ENCODE measurements at places on chromosomes 5 and 9. TPM values are rescaled to one million over a fixed set of nuclear protein-coding genes. Genes with fewer than 3 reads are reported as not detected.

DNA sequence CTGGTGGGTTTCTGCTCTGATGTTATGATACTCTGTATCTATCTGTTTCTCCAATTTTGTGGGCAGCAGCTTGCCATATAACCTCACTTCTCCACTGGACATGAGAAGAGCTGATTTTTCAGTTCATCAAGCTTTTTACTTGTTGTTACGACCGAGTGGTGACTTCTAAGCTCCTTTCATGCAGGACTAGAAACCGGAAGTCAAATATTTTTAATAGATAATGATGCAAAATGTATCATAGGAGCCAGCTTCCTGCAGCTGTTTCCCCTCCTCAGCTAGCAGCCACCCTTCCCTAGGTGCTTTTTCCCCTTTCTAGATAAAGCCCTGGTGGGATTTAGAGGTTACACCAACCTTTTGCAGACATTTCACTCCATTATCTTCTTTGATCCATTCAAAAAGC lies 17.0 kb upstream of the ADAM19 start:
- DNase-seq = no peak

DNA sequence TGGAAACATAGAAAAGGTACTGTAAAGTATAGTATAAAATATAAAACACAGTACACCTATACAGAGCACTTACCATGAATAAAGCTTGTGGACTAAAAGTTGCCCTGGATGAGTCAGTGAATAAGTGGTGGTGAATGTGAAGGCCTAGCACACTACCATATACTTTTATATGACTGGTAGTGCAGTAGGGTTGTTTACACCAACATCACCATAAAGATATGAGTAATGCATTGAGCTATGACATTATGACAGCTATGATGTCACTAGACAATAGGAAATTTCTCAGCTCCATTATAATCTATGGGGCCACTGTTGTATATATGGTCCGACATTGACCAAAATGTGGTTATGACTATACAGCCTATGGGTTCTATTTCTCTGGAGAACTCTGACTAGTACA lies 291.8 kb upstream of the ACTBL2 start:
- DNase-seq = no peak

DNA sequence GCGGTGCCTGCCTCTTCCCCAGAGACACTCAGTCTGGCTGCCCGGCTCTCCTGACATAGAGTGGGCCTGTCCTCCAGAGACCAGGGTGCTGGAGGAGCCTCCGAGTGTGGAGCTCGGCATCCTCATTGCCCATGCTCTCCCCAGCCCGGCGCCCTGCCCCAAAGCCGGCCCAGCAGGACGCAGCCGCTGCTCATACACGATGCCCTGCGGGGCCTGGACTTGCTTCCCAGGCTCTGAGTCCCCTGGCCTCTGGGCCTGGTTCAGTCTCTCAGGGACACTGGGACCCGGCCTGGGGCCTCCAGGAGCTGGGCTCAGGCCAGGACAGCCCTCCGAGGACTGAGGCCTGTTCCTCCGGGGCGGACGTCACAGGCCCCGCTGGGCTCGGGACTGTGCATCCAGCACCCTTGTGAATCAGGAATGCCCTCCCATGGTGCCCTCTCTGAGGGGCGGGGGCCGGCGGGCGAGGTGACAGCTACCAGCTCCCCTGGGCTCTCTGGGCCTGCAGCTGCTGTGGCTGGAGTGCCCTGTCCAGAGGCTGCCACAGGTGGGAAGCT lies 23.2 kb downstream of the TPPP start:
- no peak for DNase-seq

GRCh38 chr5:41695920-41696582 lies 174.2 kb downstream of the OXCT1 start:
- no peak for DNase-seq

GRCh38 chr5:113917997-113918396 lies 404.5 kb downstream of the YTHDC2 start:
- no peak for DNase-seq

DNA sequence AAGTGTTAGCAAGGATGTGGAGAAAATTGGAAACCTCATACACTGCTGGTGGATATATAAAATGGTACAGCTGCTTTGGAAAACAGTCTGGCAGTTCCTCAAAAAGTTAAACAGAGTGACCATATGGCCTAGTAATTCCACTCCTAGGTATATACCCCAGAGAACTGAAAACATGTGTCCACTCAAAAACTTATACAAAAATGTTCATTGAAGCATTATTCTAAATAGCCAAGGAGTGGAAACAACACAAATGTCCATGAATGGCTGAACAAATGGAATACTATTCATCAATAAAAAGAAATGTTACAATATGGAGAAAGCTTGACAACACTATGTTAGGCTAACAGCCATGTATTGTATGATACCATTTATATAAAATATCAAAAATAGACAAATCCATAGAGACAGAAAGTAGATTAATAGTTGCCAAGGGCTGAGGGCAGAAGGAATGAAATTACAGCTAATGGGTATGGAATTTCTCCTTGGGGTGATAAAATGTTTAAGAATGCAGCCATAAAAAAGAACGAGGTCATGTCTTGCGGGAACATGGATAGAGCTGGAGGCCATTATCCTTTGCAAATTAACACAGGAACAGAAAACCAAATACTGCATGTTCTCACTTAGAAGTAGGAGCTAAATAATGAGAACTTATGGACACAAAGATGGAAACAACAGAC lies 33.6 kb upstream of the FBP1 start:
- DNase-seq = no peak

GRCh38 chr9:93507768-93508167 lies 54.4 kb upstream of the FAM120AOS start:
- no peak for DNase-seq

DNA sequence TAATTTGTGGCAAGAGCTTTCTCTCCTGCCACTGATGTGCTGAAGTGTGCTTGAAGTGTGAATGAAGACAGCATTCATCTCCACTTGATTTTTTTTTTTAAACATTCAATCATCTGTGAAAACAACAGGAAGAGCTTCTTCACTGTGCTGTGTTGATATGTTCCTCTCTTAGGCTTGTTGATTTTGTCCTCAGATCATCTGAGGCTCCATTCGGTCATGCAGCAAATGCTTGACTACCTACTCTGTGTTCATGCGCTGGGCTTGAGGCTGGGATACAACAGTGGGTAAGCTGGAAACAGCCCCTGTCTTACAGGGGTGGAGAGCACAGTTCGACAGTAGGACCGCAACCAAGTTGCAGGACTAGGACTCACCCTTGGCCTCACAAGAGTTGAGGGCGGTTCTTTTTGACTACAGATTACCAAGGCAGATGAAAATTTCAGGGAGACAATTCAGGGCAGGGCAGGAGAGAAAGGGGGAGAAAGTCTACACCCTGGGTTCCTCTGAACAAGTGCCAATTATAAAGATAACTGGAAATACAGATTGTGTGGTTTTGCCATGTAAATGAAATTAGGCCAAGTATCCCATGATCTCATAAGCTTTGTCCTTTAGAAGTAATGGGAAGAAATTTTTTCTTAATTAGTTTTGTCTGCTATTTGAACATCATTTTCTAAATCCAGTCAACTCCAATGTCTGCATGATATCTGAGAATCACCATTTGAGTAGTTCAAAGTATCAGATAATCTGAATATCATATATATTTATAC lies 31.0 kb upstream of the F2R start:
- no peak for DNase-seq

DNA sequence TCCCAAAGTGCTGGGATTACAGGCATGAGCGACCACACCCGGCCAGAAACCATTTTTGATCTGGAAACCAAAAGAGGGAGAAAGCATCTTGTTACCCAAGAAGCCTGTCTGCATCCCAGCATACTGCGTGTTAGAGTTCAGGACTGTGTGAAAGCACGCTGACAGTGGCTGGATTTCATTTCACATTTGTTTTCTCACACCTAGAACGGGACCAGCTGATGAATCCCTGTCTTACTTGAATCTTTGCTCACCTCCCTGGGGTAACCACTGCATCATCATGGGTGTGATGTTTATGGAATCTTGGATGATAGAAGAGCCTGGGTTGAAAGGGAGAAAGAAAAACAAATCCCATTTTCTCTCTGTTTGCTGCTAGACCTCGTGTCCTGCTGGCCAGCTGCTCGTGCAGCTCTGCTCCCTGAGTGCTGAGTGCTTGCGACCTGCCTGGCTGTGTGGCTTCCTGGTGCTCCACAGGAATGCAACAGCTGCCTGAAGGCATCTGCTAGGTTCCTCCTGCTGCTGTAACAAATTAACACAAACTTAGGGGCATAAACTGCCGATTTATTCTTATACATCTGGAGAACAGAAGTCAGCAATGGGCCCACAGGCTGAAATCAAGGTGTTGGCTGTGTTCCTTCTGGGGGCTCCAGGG lies 378.3 kb upstream of the DAP start:
- no peak for DNase-seq

- no peak for DNase-seq
These were observed 16.4 kb downstream of the C5orf63 start for GRCh38 chr5:127056896-127057295.

- no peak for DNase-seq
These were observed 275.0 kb upstream of the SGCD start for GRCh38 chr5:156051972-156052371.

DNA sequence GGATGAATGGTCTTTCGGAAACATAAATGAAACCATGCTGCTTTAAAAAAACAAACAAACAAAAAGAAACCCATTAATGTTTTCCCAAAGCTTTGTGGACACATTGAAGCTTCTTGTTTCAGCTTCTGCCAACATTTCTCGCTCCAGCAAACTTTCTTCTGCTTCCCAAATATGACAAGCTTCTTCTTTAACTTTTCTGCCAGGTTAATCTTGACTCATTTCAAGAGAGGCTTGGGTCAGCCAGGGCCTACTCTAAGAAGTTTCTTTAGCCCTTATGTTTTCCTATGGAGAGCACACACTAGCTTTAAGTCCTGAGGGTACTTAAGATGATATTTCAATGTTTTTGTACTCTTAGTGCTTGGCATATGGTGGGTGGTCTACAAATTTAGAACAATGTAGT lies 6.1 kb downstream of the ANXA1 start:
- no peak for DNase-seq

GRCh38 chr5:44632344-44632743 lies 176.4 kb upstream of the MRPS30 start:
- no peak for DNase-seq

DNA sequence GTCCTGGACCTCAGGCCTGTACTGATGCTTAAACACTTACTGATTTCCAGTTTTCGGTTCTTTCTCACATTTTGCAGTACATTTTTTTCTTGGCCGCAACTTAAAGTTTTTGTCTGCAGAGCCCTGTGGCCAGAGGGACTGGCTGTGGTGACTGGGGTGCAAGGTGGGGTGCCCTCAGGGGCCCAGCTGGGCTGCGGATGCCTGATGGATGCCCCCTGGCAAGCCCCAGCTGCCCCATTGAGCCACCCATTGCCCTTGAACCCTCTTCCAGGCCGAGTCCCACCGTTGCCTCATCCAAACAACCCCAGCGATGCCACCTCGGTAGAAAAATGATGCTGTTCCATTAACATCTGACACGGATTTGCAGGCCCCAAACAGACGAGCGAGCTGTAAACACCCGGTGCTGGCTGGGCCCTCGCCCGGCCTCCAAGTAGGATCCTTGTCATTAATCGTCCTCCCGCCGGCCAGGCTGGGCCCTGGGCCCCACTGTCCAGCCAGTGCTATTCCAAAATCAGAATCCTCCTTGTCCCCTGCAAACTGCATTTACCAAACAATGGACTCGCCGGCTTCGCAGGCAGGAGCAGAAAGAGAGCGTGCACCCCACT lies 107.9 kb downstream of the PHF2 start:
- no peak for DNase-seq

GRCh38 chr5:146828385-146828784 lies 50.2 kb downstream of the PPP2R2B start:
- DNase-seq = no peak

- no peak for DNase-seq
These were observed 1.9 kb downstream of the RPS6 start for GRCh38 chr9:19378164-19378563.

- DNase-seq = no peak
These were observed 425.6 kb upstream of the MEF2C start for GRCh38 chr5:89308606-89309040.

DNA sequence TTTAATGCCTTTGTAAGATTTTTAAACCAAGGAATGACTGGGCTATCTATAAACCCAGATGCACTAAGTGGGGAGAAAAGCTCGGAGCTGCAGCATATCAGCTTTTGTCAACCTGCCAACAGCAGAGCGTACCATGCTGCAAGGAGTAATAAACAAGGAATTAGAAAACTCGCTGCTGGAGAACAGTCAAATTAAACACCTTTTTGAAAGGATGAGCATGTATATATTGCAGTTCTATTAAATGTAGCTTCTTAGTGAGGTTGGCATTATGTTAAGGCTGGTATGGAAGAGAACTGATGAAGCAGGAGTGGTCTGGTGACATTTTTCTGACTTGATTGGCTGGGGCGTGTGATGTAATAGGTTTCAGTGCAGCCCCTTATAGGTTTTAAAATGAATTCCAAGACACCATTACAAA lies 74.7 kb downstream of the PIK3R1 start:
- DNase-seq = peak; percentile 25

DNA sequence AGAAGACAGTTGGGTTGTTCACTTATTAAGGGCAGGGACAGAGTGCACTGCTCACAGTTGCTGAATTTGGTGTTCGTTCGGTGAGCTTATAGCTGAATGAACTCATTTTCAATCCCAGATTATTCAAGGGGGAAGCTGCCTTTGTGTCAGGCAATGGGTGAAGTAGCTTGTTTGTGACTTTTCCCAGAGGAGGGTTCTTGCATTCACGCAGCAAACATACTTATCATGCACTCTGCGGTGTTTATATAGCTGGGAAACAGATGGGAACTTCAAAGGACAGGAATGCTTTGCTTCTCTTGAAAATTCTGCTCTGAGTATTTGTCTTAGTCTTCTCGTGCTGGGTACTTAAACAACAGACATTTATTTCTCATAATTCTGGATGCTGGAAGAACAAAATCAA lies 64.7 kb upstream of the ABCA1 start:
- DNase-seq = no peak

- DNase-seq = no peak
These were observed 59.9 kb upstream of the ZFR start for GRCh38 chr5:32504329-32504988.

The SLC6A3 gene
- total RNA-seq = not detected

The CCNJL gene
- 6.5 TPM for total RNA-seq

The C5orf63 gene
- total RNA-seq = 10.3 TPM

The SPINK13 gene
- total RNA-seq = not detected

The TAF11L4 gene
- total RNA-seq = not detected

The CTNND2 gene
- 18.4 TPM for total RNA-seq

The TNIP1 gene
- total RNA-seq = 131 TPM

The FOXI1 gene
- not detected for total RNA-seq

The SPATA31D4 gene
- not detected for total RNA-seq

The IER5L gene
- 3.8 TPM for total RNA-seq

The PCDHGC4 gene
- 1.8 TPM for total RNA-seq

The CCL19 gene
- total RNA-seq = 0.69 TPM
